CD4-positive, alpha-beta T cell treated with Interleukin-6 for 4 hours (primary cell): ENCODE measurements at places on chromosomes 5 and 9.
A peak's percentile ranks its signal among the peaks of the same experiment; 100 is the strongest.

GRCh38 chr9:107784235-107784958 is 294.8 kb upstream of the KLF4 start:
- no peak for DNase-seq

DNA sequence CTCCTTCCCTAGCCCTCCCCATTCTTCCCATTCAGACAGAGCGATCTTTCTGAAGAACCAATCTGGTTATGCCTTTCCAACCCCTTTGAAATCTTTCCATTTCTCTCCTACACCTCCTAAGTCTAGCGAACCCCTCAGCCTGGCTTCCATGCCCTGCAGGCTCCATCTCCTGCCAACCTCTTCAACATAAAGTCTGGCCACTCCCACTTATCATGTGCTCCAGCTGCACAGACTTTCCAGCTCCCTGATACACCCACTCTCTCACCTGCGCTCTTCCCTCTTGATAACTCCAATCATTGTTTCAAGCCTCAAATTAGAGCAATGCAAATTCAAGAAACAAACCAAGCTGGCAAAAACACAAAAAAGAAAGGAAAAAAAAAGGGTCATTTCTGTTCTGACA is 3.8 kb upstream of the ORM1 start:
- DNase-seq: no peak

GRCh38 chr9:78253285-78253684 is 17.4 kb downstream of the CEP78 start:
- no peak for DNase-seq

DNA sequence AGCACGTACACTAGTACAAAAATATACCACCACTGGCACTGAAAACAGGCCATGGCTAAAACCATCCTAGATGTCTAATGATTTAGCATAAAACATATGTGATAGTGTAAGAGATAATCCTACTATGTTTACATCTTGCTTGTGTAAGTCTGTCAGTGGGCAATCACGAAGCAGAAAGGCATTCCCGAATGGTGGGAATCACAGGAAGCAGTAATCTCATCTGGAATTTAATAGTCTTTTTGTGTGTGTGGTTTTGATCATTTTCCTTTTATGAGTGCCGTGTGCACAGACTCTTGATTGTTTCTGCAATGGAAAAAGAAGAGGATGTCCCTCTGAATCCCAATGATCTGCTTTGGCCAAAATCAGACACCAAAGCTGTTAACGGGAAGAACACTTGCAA is 200.5 kb downstream of the EBF1 start:
- no peak for DNase-seq

GRCh38 chr5:110903966-110904365 is 165.2 kb downstream of the SLC25A46 start:
- DNase-seq: no peak

DNA sequence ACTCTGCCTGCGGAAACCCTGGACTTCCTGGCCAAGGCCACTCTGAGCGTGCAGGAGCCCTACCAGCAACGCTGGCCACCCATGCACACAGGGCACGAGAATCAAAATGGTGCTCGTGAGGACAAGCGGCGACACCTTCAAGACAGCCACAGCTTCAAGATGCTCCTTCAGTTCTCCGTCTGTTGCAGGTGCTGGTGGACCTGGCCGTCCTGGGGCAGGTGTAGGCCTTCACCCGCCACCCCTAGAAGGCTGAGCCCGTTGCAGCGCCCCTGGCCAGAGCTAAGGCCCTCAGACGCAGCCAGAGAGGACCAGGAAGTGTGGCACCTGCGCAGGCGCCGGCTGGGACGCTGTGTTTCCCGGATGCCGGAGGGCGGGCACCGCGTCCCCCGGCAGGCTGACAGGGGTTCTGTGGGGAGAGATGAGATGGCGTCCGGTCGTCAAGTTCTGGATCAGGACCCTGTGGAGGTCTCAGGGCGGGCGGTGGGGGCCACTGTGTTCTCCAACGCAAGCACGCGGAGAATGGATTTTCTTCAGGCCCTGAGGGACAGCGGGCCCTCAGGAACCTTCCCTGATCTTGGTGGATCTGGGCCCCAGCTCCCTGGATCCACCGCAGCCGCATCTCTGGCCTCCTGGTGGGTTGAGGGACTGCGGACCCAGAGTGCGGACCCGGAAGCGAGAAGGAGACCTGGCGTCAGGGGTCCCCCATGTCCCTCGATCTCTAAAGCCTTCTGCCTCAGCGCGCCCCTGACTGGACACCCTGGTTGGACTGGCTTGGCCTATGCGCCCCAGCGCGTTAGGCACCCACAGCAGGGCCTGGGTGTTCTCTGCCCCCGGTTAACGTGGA is 1770.8 kb upstream of the CDH9 start:
- no peak for DNase-seq

GRCh38 chr5:31119938-31120641 is 73.4 kb upstream of the CDH6 start:
- no peak for DNase-seq

DNA sequence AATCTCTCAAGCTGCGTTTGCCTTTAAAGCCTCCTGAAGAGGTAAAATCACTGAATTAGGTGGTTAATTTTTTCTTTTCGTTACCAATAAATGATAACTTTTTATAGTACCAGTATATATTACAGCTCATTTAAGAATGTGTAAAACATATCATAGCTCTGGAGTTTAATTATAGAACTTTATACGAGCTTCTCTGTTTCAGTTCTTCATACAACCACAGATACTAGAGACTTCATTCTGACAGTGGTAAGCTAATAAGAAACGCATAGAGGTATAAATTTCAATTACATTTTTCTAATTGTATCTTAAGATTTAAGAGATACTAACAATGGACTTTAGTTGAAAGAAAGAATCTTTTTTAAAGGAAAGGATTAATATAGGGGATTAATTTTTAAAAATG is 73.9 kb downstream of the PBX3 start:
- DNase-seq: no peak

DNA sequence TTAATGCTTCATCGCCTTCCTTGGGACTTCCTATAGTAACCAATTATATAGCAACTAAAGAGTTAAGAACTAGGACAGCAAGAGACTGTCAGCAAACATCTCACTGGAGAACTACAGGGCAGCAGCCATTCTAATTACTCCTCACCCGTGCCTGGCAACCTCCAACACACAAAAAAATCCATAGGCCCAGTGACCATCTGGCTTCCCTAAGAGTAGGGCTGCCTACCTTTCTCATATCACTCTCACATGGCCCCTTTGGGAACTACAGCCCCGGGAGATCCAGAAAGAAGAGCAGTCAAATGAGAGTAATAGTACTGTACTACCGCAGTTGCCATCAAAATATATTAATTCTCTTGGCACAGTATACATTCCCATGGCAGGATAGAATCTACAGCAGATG is 5.7 kb downstream of the DCAF10 start:
- DNase-seq: no peak

- DNase-seq: peak; percentile 80
Measured at GRCh38 chr5:76818844-76819831, at the start of gene F2RL1. F2RL1 (plus strand) TSS chr5:76819030; CDS start chr5:76819183, 153 bp downstream.

DNA sequence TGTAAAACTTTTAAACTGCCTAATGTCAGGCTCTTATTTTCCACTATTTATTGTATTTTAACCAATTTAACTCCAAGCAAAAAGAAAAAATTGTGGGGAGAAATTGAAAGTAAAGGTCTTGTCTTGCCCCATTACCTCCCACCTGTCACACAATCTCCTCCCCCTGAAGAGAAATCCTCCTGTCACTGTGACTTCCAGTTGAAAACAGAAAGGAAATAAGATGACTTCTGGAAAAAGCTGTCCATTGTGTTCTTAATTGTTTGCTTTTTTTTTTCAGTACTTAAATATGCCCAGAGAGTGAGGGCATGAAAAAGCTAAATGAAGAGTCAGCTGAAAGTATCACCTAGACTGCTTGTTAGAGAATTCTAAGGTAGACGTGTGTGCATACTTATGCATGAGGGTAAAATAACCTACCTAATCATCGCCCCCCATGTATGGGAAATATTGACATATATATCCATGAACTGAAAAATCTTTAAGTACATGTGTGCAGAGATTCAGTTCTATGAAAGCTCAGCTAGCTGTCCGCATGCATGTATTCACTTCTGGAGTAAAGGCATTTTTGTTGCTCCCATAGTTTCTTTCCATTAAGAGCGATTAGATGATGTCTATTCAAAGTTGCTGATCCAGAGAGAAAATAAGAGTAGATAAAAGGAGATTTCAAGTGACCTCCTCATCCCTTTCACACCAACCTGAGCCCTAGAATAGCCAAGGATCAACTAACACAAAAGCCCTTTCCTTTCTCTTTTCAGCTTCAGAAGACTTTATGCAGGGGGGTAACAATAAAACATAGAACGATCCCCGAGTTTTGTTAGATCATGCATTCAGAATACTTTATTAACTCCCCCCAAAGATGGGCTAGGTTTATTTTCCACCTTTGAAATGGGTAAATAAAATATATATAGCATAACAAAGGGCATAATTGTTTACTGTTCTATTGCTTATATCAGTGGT is 5.3 kb downstream of the NR2F1-AS1 start:
- DNase-seq: no peak

GRCh38 chr5:96668725-96669124 is 6.5 kb downstream of the CAST start:
- DNase-seq: no peak

GRCh38 chr5:32190095-32190494 is 16.0 kb upstream of the GOLPH3 start:
- no peak for DNase-seq

- no peak for DNase-seq
Measured at GRCh38 chr5:92504346-92504745, 1076.7 kb downstream of the NR2F1-AS1 start.

GRCh38 chr9:33782395-33783152 is 12.8 kb upstream of the PRSS3 start:
- no peak for DNase-seq

GRCh38 chr5:79697222-79698170 is 7.9 kb downstream of the CMYA5 start:
- no peak for DNase-seq

- DNase-seq: peak; percentile 46
Measured at GRCh38 chr9:136399176-136400037, 563 bp downstream of the SNAPC4 start.

- no peak for DNase-seq
Measured at GRCh38 chr9:16058131-16058549, 505.3 kb downstream of the CCDC171 start.
